ENCODE measurements at places on chromosomes 12 and 14.

GRCh38 chr14:35789651-35790050 lies 19.4 kb downstream of the RALGAPA1 start:
- no peak for DNase-seq

DNA sequence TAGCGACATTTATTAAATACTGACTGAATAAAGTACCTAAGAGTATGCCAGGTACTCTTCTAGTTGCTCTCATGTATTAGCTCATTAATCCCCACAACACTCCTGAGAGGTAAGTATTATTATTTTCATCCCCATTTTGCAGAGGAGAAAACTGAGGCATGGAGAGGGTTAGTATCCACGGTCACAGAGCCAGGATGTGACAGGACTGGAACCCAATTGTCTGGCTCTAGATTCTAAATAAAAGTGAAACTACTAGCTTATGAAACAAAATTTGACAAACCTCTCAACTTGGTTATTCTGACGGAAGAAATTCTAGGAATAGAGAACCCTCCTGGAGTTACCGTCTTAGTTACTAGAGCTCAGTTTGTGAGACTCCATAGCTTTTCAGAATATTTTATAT lies 112.2 kb downstream of the CHST11 start:
- DNase-seq: no peak

GRCh38 chr12:6536894-6537579 lies 2.7 kb downstream of the GAPDH start:
- DNase-seq: no peak

DNA sequence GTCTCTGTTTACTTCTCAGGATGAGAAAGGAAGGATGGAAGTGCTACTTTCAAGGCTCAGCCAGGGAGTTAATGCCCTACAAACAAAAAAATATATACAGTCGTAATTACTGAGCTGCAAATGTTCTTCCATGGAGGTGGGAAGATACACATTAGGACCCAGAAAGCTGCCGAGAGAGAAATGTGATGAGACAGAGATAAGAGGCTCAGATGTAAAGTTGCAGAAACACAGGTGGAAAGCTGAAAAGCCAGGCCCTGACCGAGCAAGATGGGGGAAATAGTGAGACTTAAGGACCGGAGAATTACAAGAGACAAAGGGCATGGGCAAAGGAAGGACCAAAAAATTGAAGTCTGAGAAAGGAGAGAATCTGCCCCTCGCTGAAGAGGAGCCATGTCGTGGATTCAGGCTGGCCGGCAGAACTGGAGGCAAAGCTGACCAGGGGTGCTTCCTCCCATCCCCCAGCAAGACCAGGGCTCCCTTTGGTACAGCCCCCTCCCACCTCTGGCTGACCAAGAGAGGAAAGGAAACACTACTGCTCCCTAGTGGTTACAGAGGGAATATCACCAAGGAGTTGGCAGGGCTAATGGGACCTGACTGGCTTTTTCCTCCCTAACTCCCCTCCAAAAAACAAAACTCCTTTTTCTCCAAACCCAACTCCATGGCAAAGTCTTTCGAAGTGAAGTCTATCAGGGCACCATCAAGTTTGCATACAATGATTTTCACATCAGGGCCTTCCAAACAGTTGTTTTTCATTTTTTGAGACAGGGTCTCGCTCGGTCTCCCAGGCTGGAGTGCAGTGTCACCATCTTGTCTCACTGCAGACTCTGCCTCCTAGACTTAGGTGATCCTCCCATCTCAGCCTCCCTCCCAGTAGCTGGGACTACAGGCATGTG lies 12.1 kb downstream of the ZFHX2 start:
- no peak for DNase-seq

DNA sequence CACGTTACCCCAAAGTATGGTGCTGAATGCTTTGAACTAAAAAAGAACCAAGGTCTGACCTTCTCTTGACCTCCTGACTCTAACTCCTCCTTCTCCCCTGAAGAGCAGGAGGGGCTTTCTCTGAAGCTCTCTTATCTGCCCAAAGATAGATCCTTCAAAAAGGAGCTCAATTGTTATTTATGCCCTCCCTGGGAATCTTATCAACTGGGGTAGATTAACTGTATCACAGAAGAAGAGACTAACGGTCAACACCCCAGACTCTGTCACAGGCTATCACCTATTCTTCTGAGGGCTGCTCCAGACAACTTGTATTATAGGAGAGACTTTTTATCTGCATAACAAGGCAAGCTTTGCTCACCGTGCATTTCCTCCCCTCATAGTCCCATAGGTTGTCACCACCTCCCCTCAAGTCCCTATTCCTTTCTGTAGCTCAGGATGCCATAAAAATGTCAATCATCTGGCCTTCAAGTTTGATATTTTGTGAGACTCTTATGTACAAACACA lies 86.6 kb downstream of the PAPLN start:
- no peak for DNase-seq

DNA sequence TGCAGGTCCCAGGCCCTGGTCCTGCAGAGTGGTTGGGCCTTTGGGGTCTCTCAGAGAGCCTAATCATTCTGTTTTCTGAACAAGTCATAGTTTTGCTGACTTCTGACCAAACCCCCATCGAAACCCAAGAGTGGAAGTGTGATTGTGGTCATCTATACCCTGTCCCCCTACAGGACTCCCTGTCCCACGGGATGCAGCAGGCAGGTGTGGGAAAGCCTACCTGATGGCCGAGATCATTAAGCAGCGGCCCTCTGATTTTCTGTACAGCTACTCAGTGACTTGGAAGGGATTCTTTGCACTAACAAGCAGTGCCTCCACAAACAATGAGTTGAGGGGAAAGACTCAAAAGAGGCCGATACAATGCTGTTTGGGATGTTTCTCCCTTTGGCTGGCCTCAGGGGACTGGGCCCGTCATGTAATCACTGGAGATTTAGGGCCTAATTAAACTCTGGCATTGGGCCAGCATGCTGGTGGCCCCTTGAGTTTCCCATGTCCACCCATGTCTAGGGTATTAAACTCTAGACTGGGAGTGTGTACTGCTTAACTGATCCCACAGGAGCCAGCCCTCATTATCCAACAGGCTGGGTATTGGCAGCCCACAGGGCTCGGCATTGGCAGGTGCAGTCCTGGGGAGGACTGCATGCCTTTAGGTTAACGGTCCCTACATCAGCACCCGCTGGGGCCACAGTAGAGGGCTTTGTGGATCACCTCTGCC lies 192.8 kb downstream of the ZFP36L1 start:
- DNase-seq: no peak

DNA sequence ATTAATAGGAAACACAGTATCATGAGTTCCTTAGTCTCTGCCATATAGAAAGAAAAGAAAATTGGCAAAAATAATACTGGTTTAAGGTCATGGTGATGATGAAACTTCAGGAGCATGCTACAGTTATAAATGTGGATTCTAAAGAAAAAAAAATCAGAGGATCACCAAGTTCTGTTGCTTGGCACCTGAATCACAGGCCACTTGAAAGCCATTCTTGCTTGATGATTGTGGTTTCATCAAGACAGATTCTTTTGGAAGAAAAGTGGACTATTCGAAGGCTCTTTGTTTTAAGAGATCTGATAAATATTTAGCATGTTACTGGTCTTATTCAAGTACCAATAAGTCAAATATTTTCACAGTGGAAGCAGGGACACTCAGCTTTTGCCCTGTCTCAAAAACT lies 148.9 kb downstream of the SAMD4A start:
- DNase-seq: no peak

DNA sequence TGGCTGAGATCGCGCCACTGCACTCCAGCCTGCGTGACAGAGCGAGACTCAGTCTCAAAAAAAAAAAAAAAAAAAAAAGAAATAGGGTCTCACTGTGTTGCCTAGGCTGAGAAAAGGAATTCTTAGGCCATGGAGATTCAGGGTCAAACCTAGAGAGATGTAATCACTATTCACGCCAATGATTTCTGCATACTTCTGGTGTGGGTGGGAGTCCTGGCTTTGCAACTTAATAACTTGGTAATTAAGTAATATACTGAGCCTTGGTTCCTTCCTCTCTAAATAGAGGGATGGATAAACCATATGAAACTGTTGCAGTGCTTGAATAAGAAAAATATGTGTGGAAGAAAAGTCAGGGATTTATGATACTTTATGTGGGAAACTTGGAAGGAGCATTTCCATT lies 2.7 kb downstream of the ZNF410 start:
- DNase-seq: no peak

DNA sequence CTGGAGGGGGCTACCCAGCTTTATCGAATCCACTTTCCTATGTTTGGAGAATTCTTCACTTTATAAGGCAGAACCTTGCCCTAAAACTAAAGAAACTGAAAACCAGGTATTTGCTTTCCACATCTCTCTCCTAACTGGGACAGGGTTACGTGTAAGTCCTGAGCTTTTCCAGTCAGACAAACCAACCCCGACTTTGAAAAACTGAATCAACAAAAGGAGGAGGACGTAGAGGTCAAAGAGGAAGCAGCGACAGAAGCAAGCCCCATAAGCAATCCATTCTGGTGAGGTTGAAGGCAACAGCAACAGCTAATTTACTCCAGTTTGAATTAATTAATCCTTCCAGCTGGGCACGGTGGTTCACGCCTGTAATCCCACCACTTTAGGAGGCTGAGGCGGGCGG lies 47.2 kb downstream of the LRP6 start:
- DNase-seq: no peak

DNA sequence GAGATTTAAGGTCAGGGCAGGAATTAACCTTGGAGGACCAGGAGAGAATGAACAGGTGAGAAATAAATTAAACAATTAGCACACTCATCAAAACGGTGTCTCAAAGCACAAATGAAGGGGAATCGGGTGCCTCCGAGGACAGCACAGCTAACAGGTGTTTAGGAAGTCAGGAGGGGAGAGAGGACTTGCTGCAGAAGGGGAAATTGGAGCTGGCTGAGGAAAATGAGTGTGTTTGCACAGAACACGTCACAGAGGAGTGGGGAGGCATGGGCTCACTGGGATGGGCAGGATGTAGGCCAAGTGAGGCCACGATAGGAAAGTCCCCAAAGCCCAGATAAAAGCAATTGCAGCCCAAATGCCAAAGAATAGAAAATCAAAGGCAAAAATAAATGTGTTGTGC lies 121.7 kb downstream of the ZNF664 start:
- DNase-seq: no peak

GRCh38 chr12:53179687-53180219 lies 769 bp upstream of the ZNF740 start:
- no peak for DNase-seq

- DNase-seq: no peak
Observed at GRCh38 chr14:23160924-23161522, 22.4 kb downstream of the SLC7A8 start.

- no peak for DNase-seq
Observed at GRCh38 chr12:105085501-105085900, 1.2 kb upstream of the ALDH1L2 start.

DNA sequence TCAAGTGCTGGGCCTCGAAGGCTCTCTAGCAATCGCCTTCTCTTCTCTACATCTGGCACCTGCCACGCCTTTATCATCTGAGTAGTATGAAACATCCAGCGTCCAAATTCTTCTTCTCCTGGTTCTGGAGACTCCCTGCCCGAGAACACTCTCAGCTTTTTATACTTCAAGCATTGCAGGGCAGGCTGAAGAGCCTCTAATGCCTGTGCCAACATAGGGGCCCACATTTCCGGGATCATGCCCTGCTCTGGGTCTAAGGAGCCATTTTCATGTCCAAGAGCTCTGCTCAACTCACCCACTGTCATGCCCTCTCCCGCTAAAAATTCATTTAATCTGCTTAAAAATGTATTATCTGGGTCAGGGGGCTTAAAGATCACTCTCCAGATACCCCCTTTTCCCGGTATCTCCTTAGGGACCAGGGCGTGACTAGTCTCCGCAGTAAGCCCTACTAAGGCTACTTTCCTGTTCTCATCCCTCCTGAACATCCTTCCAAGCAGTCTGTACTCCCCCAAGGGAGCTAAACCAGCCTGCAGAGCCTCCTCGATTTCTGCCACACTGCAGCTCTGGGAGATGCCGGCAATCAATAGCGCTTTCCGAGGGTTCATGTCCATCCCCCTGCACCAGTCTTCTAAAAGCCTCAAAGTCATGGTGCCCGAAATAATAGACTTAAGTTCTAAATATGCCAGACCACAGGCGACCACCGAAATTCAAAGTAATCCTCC lies 940 bp downstream of the MOAP1 start:
- DNase-seq: no peak

DNA sequence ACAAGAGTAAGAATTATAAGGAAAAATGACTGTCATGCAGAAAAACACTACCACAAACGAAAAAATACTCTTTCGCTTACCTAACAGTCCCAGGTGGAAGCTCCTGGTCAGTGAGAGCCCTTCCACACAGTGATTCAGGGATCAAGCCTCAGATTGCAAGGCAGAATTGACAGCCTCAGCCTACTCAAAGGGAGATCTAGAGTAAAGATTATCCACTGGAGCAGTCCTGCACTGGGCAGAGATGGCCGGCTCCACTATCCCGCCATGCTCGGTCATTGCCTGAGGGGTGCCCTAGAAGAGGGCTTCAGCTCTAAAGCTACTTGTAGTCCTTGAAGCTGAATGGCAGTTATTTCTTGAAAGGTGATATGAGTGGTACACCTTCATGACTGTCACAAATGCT lies 174.7 kb downstream of the TTC8 start:
- no peak for DNase-seq

DNA sequence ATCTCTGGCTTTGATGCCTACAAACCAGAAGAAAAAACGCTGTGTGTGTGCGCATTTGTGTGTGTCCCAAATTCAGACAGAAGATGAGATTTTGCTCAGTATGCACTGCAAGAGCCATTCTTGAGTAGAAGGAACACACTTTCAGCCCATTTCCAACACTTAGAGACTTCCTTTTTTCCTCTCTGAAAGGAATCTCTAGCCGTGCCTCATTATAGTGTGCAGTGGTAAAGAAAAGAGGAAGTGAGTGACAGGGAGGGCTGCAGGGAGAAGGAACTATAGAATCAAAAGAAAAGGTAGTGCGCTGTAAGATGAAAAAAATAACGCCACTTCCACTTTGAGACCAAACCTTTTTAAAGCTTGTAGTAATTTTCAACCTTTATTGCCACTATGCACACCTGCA lies 1400.9 kb upstream of the FLRT2 start:
- no peak for DNase-seq

GRCh38 chr14:51419685-51420084 lies 179.6 kb downstream of the TMX1 start:
- DNase-seq: no peak

DNA sequence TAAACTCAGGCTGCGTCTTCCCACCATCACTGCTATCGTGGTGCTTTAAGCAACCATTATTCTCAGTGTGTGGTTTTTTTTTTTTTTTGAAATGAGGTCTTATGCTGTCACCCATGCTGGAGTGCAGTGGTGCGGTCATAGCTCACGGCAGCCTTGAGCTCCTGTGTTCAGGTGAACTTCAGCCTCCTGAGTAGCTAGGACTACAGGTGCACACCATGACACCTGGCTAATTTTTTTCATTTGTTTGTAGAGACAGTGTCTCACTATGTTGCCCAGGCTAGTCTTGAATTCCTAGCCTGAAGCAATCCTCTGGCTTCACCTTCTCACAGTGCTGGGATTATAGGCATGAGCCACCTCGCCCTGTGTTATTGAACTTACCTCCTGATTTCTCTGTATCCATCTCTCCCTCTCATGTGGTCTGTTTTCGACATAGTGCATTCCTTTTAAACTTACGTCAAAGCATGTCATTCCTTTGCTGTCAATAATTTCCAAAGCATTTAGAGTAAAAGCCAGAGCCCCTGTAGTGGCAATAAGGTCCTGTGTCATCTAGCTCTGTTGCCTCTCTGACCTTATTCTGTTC lies 255.5 kb downstream of the SNAPC1 start:
- DNase-seq: no peak

Data from thoracic aorta (tissue), 2 donors.